ENCODE measurements at places on chromosomes 16 and 17.

GRCh38 chr16:9082422-9082821 is 9.0 kb upstream of the HAPSTR1 start:
- no peak for DNase-seq

GRCh38 chr17:83152745-83153611 is 73.6 kb downstream of the METRNL start:
- no peak for DNase-seq

DNA sequence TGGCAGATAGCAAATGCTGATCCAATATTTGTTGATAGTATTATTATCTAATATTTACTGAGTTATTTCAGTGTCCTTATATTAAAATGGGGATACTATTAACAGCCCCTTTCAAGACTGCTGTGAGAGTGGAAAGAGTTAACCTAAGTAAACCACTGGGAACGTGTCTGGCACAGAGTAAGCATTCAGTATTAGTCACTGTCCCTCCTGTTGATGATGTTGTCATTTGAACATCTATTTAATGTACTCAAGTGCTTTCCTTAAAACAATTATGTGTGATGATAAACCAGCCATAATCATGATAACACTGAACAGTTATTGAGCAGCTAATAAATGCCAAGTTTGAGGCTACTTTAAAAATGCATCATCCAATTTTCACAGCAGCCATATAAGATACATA is 135.7 kb upstream of the XYLT1 start:
- DNase-seq: no peak

GRCh38 chr17:55500103-55500502 is 11.1 kb downstream of the SMIM36 start:
- no peak for DNase-seq

GRCh38 chr16:81204798-81205680 is 33.5 kb upstream of the BCO1 start:
- peak; percentile 12 for DNase-seq

GRCh38 chr16:9528511-9529079 is 437.2 kb downstream of the HAPSTR1 start:
- DNase-seq: no peak

DNA sequence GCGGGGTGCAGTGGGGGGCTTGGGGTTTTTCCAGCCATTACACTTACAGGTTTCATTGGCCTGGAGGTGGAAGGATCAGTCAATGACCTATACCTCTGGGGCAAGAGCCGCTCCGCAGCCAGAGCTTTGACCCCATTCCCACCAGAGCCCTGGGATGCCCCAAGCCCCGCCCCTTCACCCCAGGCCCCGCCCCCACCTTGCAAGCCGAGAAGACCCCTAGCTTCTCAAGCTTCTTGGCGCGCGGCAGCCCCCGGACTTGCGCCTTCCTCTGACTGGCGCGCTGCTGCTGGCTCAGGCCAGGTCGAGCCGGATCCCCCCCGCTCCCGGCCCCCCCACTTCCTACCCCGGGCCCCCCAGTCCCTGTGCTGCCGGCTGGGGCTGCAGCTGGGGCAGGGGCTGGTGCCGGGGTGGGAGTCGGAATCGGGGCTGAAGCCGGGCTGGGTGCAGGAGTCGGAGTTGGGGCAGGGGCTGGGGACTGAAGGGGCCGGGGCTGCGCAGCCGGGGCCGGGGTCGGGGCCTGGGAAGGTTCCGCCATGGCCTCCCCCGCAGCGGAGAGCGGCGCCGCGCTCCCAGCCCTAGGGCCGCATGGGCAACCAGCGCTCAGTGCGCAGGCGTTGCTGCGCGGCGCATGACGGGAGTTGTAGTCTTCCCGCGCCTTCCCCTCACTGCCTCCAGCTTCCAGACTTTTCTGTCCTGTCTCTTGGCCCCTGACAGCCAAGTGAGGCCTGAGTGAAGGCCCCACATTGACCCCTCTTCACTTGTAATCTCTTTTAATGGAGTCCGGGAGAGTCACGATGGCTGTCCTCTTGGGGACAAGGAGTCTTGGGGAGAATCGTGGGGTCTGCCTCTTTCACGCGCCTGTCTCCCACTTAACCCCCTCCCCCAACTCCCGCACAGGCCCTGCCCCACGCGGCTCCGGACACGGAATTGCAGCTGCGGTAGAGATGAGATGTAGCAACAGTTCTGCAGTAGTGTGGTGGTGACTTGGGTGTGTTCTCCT is at the start of gene KAT2A:
KAT2A (minus strand) TSS at position 598 of the 1,000 bp plus-strand sequence; CDS start at position 535, 63 bp downstream.
- DNase-seq: peak; percentile 48

- DNase-seq: no peak
These were observed 113.3 kb downstream of the VPS53 start for GRCh38 chr17:601244-601925.

- DNase-seq: no peak
These were observed 18.0 kb downstream of the SLC5A11 start for GRCh38 chr16:24863582-24864437.

GRCh38 chr17:16997514-16998429 is 25.9 kb upstream of the TNFRSF13B start:
- DNase-seq: no peak

DNA sequence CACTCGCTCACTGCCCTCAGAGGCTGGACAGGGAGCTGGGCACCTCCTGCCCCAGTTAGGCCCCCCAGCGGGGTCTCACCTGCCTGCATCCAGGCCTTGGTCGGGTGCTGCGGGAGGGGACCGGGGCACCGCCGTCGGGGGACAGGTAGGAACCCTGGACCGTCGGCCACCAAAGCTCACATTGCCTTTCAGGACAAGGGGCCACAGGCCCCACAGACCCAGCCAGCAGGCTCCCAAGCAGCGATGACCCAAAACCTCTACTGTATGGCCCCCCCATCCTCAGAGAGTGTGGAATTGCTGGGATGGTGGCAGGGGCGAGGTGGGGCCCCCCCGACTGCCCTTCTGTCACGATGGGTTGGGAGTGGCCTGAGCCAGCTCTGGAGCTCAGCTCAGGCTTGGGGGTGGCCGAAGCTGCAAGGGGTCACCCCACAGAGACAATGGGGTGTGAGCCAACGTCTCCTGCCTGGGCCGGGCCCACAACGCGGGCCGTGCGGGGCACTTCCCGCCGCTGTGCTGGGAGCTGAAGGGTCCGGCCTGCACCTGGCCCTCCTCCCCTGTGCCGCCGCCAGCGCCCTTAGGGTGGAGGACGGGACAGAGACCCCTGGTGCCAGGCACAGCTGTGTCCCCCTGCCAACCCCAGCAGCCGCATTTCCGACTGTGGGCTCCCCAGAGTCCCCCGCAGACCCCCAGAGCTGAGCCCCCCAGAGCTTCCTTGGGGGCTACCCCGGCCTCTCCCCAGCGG is 498 bp downstream of the IGFALS start:
- no peak for DNase-seq

- DNase-seq: no peak
These were observed 5.6 kb upstream of the PVALEF start for GRCh38 chr17:81159611-81160265.

GRCh38 chr17:81842725-81843504 is 8.1 kb upstream of the PPP1R27 start:
- DNase-seq: no peak

- DNase-seq: no peak
These were observed 8.5 kb downstream of the DNAJA3 start for GRCh38 chr16:4433914-4434787.

DNA sequence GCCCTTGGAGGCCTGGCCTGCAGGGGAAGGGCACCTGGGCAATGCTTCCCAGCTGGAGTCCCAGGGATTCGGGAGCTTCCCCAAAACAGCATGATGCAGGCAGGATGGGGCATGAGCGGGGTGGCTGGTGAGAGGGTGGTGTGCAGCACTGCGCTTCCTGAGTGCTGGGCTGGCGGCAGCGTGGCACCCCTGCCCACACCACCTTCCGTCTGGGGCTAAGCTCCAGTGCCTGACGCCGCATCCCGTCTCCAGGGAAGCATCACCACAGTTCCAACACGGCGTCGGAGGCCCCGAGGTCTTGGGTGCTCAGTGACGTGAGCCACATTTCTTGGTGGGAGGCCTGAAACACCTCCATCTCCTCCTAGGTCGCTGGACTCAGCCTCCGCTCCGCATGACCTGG is 13.8 kb upstream of the MTSS2 start:
- DNase-seq: no peak

DNA sequence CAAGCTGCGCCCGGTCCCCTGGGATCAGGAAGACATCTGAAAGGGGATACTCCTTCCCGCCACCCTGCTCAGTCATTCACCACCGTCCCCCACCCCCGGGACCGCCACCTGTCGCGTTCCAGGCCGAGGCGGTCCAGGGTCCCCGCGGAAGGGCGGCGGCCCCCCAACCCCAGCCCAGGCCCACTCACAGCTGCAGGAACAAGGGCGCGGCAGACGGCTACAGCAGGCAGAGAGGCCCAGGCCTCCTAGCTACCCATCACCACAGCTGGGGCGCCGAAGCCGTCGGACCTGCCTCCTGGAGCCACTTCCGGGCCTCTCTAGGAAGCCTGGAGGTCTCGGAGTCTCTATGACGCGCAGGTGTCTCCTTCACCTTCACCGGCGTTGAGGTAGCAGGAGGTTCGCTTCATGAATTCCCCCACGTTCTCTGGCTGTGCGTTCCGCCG is at the start of gene SDR42E1:
SDR42E1 (minus strand) TSS at position 272 of the 443 bp plus-strand sequence. CDS start 10,612 bp downstream, outside the sequence.
- peak; percentile 58 for DNase-seq

- peak; percentile 13 for DNase-seq
These were observed 619.3 kb downstream of the TP53TG3F start for GRCh38 chr16:34078691-34079090.

DNA sequence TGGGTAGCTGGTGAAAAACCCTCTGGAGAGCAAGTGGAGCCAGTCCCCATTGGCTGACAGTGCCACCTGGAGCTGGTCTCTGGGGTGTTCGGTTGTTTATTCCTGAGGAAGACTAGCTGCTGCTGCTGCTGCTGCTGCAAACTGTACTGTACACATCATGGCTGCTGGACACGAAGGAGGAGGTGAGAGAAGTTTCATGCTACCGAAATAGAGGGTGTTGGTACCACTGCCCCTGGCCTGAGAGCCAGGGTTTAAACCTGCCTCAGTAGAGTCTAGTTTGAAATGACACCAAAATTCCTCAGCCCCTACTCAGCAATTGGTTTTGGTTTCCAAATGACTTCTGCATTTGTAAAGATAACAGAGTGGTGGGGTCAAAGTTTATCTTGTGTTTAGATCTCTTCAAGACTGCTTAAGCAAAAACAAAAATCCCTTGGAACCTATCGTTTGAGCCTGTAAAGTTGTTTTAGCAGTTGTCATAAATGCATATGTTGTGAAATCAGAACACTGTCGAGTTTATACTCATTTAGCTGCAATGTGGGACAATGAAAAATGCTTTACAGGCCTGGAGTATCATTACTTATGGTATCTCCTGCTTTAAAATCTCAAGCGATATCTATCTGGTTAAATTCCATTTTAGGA is 40.8 kb downstream of the CYB5B start:
- DNase-seq: no peak

GRCh38 chr16:12252616-12253015 is 276.1 kb downstream of the SNX29 start:
- DNase-seq: no peak

GRCh38 chr16:27489906-27490305 is 59.8 kb downstream of the GTF3C1 start:
- DNase-seq: no peak

DNA sequence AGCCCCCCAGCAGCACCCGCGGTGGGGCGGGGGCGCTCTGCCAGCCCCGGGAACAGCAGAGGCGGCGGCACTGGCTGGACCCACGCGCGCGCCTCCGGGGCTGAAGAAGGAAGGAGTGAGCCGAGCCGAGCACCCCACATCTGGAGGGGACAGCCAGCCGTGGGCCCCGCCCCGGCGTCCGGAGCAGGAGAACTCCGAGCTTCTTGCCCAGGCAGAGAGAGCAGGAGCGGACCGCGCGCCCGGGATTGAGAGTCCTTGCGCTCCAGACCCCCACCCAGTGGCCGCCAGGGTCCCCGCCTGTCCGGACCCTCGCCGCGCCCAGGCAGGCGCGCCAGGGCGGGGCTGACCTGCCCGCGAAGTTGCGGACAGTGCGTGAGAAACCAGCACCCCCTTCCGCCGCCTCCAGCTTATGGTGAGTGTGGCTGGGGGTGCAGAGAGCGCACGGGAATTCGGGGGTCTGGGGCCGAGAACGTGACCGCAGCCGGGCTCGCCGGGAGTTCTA is 921.9 kb upstream of the EEF2KMT start:
- no peak for DNase-seq

DNA sequence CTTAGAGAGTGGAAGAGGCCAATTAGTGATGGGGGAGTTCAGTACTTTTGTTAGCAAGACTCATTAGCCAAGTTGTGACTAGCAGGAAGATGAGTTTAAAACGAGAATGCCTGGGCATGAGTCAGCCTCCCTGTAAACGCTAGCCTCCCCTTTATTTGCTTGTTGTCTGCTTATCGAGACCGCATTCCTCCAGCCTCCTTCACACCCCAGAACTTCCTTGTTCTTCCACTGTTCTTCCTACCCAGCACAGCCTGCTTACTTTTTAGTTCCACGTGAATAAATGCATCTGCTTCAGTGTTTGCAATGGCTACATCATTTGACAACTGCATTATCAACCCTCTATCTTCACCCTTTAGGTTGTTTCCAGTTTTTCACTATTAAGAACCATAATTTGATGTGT is 20.2 kb upstream of the OR3A1 start:
- DNase-seq: no peak

DNA sequence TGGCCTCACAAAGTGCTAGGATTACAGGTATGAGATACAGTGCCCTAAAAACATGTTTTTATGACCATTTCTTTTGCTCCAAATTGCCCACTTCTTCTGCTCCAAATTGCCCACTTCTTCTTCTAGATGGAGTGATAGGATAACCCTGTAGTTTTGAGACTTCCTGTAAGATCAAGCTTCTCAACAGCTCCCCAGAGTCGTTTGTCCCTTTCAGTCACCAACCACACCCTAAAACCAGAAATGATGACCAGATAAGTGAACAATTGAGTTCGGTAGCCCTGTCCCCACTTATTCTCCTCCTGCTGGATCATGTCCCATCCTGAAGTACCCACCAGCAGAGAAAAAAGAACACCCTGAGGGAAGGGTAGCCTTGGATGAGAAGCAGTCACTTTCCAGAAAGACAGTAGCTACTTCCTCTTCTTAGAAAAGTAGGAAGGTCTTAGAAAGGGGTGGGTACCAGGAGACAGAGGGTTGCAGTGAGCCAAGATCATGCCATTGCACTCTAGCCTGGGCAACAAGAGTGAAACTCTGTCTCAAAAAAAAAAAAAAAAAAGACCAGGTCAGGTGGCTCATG is 2.5 kb downstream of the ODAD4 start:
- no peak for DNase-seq

DNA sequence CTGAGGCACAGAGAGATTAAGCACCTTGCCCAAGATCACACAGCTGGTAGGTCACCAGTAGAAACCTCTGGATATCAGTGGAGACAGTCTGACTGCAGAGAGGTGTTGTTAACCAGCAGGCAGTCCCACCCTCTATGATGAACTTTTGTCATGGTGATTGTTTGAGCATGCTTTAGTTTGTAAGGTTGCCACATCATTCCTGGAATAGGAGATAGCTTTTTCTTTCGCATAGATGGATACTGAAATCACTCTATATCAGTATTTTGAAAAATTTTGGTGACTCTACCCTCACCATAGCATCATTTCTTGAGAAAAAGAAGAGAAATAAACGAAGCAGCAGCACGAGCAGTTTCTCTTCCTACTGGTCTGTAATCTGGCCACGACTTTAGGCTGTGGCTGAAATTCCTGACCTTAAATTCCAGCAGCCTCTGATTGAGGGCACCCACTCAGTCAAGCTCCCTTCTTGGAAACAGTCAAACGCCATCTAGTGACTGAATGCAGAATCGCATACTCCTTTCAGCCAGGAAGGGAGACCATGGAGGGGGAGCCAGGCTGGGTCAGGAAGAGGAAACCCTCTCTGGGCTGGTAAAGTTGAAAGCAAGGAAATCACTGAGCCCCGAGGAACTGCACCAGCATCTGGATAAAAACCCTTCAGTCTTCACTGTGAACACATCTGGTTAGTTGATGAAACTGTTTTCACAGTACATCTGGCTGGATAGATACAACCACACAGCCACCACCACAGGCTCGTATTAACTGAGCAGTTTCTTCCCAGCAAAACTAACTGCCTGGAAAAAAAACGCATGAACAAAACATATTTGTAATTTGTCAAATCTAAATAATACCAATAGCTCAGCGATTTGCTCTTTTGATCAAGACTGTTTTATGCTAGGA is 108.5 kb upstream of the XYLT1 start:
- peak; percentile 24 for DNase-seq
